ENCODE measurements at places on chromosomes 7 and 10. TPM values are rescaled to one million over a fixed set of nuclear protein-coding genes. Genes with fewer than 3 reads are reported as not detected.

- no peak for DNase-seq
These were observed 57.1 kb downstream of the PLPP4 start for GRCh38 chr10:120514035-120514620.

- DNase-seq, result no peak
These were observed 148.4 kb downstream of the RNF133 start for GRCh38 chr7:122550545-122550944.

DNA sequence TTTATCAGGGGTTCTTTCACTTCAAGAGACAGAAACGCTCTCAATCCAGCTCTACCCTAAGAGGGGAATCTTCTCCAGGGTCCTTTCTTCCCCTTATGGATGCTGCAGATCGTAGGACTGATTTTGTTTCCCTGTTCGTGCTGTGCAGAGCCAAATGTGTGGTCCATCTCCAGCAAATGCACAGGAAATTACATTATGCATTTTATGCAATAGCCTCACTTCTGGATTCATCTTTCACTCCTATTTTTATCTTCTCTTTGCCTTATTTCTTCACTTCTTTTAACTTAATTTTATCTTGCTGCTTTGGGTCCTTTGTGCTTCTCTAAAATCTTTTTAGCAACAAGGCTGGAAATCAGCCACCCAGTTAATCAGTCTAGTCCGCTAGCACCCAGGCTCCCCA, 184.5 kb upstream of the INHBA start:
- DNase-seq, result no peak

GRCh38 chr7:141312395-141312794, 238.5 kb downstream of the TMEM178B start:
- no peak for DNase-seq

DNA sequence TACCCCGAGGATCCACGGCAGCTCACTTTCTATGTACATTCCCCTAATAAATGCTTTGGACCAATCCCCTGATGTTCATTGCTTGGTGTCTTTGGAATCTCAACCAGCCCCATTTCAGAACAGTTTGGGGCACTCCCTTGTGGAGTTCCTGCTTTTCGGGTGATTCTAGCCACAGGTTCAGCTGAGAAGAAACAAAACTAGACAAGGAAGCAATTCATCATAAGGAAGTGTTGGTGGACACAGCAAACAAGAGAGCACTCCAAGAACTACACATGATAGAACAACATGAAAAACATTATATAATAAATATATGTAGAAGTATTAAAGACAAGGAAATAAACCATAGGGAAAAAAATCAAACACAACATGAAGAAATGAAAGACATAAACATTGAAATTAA, 6.0 kb upstream of the CCDC136 start:
- no peak for DNase-seq

- peak; percentile 90 for DNase-seq
These were observed at the start of gene ZNF32 for GRCh38 chr10:43648398-43649184. Gene ZNF32, minus strand, starts transcription at chr10:43648881. Its CDS starts 2,748 bp downstream, at chr10:43646133.

DNA sequence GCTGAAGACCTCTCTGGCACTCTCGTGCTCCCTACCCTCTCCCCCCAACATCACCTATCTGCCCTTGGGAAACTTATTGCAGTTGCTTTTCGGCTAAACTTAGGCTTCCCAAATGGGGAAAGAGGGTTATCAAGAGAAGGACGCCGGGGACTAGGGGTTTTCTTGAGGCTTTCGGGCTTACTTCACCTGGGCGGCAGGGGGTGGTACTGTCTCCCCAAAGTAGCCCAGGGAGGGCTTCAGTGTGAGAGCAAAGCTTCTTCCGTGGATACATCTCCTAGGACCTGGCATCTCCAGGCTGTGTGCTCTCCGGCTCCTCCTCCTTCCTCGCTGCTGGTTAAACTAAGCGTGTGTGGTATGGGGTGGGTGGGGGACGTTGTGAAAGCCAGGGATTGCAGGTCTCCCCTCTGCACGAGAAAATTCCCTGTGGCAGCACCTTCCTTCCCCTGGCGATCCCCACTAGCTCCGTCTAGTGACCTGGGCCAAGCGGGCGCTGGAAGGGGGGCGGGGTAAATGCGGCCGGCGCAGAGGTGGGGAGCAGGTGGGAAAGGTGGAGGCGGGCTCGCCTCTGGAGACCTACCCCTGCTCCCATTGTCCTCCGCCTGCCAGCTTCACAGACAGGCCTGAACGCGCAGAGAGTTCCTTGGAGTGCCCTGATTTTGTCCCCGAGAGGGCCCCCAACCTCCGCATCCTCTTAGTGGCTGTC, 1.1 kb downstream of the PLXDC2 start:
- DNase-seq, result no peak

DNA sequence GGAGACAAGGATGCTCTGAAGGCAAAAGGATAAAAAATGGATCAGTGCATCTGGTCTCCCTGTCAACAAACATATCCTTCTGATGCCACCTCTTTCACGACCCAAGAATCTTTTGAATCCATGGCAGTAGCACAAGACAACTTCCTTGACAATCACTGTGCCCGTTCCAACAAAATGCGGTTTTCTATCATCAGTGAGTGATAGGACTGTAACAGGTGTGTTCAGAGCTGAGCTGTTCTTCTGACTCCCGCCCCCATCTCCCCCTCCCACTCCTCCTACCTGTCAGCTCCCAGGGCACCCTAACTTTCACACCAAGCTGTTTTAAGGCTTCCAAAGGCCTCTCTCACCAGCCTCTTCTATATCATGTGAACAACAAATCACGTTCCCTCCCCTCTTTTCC, 74.8 kb downstream of the PARD3 start:
- DNase-seq, result no peak

- DNase-seq, result no peak
These were observed 404.5 kb downstream of the PAXIP1 start for GRCh38 chr7:154598396-154598795.

Gene BNIP3
- 18.3 TPM for total RNA-seq

Gene PTPRN2
- total RNA-seq, result 7.3 TPM
